ENCODE measurements at places on chromosomes 1 and 21. TPM values are rescaled to one million over a fixed set of nuclear protein-coding genes. Genes with fewer than 3 reads are reported as not detected.

GRCh38 chr1:23555986-23556634 is 3.2 kb downstream of the ID3 start:
- no peak for DNase-seq

- no peak for DNase-seq
These were observed 41.2 kb upstream of the RIPK4 start for GRCh38 chr21:41808094-41808493.

DNA sequence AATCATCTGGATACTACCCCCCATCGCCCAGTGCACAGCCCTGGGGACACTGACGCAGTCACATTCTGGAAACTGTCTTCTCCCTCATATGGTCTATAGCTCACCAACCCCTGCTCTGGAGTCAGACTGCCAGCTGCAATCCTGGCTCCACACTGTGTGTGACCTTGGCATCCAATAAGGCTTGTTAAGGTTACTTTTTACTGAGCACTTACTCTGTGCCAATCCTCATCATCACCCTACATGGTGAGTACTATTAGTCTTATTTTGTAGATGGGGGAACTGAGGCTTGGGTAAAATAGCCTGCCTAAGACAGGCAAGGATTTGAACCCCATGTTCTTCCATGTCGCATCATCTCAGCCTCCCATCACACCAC is 34.9 kb downstream of the AHDC1 start:
- no peak for DNase-seq

GRCh38 chr1:233355841-233356704 is 28.5 kb downstream of the MAP3K21 start:
- DNase-seq, result no peak

DNA sequence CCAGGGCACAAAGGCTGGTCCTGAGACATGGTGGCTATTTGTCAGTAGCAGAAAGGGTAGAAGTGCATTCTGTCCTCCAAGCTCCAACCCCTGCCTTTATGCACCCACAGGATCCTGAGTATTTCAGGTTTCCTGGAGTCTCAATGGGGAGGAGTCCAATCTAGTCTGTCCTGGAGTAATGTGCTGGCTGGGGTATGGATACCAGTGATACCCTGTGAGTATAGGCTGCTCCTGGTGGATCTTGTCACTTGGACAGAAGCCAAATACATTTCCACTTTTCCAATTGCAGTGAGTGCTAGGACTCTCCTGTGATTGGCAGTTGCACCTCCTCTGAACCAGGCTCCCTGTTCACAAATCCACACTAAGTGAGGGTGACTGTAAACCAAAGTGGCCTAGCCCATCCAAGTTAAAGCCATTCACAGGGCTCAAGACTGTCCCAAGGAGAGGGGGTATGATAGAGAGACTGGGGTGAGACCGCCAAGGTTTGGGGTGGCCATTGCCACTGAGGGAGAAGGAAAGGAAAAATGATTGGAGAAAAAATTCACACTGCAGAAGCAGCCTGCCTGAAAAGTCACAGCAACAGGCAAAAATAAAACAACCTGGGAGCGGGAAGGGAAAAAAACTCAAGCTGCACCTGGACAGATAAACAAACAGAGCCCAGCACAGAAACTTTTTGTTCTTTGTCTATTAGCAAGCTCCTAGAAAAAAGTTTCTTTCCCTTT is 163.4 kb upstream of the ETV3 start:
- no peak for DNase-seq

GRCh38 chr1:145708063-145708462 is 895 bp upstream of the PDZK1 start:
- DNase-seq, result no peak

DNA sequence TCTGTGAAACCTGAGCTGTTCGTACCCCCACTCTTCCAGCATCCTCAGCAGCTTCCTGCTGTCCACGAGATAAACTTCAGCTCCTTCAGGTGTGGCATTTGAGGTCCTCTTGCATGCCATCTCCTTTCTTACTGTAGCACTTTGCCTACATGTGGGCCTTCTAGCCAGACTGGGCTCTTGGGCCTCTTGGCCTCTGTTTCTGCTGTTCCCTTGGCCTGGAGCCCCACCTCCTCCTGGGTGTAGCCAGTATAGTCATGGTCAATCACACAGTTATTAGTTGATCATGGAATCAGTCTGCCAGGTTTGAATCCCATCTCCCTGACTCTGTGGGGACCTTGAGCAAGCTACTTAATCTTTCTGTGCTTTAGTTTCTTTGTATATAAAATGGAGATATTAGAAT is 26.4 kb downstream of the TMEM53 start:
- no peak for DNase-seq

- no peak for DNase-seq
These were observed 981 bp downstream of the CLDN14 start for GRCh38 chr21:36478941-36479340.

- no peak for DNase-seq
These were observed 3.5 kb upstream of the PADI1 start for GRCh38 chr1:17201201-17202021.

DNA sequence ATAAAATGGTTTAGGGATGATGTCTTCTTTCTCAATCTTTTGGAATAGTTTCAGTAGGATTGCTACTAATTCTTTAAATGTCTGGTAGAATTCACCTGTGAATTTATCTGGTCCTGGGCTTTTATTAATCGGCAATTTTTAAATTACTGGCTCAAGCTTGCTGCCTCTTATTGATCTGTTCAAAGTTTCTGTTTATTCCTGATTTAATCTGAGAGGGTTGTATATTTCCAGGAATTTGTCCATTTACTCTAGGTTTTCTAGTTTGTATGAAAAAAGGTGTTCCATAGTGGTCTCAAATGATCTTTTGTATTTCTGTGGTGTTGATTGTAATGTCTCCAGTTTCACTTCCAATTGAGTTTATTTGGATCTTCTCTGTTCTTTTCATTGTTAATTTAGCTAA is 617.8 kb downstream of the LTN1 start:
- no peak for DNase-seq

DNA sequence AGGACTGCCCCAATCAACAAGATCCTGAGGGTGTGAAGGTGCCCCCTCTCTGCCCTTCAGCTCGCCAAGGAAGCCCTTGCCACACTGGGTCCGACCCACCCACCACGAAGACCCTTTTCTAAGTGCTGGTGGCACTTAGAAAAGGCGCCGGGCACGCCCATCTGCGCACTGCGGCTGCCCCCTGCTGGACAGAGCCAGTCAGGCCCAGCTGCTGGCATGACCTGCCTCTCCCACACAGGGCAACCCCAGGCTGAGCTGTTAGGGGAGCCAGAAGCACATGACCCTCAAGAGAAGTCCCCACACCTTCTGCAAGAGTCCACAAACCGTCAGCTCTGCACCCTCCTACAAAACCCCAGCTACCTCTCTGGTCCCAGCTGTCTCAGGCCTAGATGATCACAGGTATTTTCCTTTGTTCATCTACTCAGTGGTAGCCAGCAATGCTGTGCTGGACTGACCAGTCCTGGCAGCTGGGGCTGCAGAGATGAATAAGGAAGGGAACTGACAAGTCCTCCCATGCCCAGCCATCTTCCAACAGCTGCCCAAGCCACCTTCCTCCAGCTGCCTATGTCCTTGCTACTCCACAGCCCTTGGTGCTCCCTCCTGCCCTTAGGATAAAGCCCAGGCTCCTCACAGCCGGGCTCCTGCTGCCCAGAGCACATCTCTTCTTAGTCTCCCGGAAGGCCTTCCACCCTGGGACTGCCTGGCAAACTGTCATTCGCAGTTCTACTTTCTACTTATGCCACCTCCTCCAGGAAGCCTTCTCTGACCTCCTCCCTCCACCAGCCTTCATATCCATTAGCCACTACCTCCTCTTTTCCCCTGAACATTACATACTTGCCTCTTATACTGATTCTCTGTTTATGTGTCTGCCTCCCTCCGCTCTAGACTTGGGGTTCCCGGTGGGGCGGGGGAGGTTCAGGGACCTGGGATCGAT is 39.8 kb upstream of the ZC3H12A start:
- DNase-seq, result no peak

- DNase-seq, result no peak
These were observed 144.5 kb downstream of the SEC16B start for GRCh38 chr1:177825276-177825901.

GRCh38 chr1:206823727-206824126 is 41.7 kb upstream of the IL20 start:
- no peak for DNase-seq

Gene NHLH1
- 0.33 TPM for polyA plus RNA-seq

Gene GRIK1
- polyA plus RNA-seq, result 1.5 TPM

Gene B3GALT5
- 1.5 TPM for polyA plus RNA-seq

Gene PRAMEF18
- polyA plus RNA-seq, result not detected

Gene EPS8L3
- polyA plus RNA-seq, result 1.6 TPM

Gene NT5C1A
- 0.36 TPM for polyA plus RNA-seq

Gene VANGL2
- 43.9 TPM for polyA plus RNA-seq

Measured in left renal cortex interstitium (tissue), 4 donors.